ENCODE measurements at places on chromosomes 3 and 15.

- DNase-seq: no peak
Measured at GRCh38 chr3:185948292-185948691, 10.5 kb upstream of the TRA2B start.

- no peak for DNase-seq
Measured at GRCh38 chr3:52880047-52880446, 17.3 kb downstream of the STIMATE start.

DNA sequence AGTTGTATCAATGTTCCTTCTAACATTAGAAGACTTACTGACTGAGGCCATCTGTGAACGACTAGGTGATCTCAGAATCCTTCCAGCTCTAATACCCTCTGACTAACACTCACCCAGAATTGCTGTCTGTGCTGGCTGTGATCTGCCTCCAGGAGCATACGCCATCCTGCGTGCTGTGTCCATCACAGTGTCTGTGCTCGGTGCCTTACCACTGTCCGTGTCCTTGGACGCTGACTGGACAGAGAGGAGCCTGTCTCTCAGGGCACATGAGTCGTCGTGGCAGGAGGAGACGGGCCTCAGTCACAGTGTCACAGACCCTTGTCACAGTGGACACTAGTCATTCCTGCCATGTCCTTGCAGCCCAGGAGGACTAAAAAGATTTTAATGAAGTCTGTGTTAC is 83.1 kb downstream of the LMLN start:
- no peak for DNase-seq

DNA sequence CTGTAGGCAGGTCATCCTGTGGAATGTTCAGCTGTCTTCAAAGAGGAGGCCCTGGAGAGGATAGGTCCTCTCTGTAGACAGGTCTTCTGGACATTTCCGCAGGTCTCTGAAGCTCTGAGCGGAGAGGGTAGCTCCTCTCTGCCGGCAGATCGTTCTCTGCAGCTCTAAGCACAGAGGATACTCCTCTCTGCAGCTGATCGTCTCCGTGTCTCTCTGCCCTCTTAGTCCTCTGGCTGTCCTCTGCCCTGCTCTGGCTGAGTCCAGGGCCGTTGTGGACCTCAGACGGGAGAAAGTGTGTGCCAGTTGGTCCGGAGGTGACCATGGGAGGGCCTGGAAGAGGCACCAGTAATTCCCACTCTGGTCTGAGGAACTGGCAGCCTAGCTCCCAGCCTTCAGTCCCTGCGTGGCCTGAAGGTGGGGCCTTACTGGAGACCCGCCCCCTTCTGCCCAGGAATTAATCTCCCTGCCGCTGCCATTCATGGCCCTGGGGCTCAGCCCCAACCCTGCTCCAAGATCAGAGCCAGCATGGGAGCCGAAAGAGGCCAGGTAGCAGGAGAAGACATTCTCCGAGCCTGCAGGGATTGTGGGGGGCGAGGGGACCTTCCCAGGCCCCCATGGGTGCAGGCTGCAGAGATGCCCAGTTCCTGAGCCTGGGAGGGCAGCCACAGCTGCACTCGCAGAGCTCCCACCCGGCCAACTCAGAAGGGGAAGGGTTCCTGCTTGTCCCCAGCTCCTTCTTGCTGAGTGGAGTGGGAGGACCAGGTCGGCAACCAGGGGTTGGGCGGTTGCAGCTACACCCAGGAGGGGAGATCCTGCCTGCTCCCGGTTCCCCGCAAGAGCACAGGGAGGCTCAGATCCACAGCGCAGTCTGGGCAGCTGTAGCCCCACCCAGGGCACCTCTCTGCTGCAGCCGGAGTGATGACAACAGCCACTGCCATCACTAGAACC is 488.7 kb downstream of the RSL24D1 start:
- no peak for DNase-seq

- DNase-seq: no peak
Measured at GRCh38 chr15:47364230-47365141, 352.8 kb upstream of the SEMA6D start.

- no peak for DNase-seq
Measured at GRCh38 chr15:74428970-74429780, 4.6 kb downstream of the SEMA7A start.

DNA sequence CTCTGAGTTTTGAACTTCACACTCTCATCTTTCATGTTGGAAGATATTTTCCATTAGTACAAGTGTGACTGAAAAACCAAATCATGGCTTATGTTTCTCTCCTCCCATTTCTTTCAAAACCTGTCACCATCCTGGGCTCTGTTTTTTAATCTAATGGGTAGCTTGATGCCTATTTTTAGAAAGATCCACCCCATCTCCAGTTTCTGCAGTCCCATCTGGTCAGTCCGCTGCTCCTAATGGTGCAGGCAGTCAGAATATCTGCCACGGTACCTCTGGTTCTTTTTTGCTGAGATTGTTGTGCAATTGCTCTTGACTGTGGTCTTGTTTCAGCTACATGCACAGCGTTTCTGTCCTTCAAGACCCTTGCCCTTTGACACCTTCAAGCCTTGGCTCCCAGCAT is 240.9 kb upstream of the CADM2 start:
- no peak for DNase-seq

DNA sequence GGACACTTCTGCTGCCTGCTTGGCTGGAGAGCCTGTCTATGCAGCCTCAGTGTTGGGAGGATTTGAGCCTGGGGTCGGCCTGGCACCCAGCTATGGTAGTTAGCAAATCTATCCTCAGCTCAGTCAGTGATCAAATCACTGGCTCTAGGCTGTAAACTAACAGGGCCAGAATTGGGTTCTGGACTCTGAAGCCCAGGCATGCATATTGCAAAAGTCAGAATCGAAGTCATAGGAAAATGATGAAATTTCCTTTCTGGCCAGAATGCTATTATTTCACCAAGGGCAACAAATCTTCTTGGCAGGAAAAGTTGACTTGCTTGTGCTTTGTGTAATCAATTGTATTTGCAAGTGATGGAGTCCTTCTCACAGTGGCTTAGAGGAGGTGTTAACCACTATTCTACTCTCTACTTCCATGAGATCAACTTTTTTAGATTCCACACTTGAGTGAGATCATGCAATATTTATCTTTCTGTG is 482.6 kb upstream of the TPRG1 start:
- DNase-seq: no peak

DNA sequence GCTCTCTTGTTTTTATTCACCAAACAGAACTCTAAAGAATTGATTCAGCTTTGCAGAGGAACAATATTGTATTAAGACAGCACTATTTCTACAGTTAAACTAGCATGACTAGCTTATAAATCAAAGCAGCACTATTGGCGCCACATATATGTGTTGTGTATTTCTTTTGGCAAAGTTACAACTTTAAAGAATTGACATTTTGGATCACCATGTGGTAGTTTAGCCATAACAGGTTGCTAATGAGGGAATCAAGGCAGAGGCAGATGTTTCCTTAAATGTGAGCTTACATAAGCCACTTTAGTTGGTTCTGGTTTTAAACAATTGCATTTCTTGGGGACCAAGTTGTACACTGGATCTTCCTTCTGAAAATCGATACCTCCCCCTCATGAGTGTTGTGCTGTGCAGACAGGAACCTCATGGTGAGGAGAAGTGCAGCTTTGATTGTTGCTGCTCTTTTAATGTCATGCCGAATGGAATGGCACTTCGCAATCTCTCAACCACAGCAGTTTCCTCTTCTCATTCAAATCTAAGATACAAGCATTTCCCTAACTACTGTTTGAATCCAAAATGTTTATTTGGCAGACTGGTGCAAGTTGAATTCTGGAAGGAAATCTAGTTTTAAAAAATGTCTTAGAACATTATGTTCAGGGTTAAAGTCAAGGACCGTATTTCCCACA is 151.2 kb downstream of the MYRIP start:
- DNase-seq: no peak

DNA sequence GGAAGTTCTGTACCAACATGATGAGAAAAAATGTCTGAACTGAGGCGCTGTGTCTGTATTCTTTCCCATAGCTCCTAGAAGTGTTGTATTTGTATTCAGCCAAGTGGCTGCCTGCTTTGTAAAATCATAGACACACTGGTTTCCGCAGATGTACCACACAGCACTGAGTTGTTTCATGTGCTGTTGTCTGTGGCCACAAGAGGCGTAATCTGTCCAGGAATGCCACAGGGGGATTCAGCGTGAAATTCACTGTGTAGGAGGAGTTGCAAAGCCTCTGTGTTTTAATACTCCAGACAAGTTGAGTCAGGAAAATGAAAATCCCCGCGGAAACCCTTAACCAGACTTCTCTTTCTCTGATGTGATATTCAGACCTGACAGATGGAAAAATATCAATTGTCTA is 462.2 kb downstream of the NSUN3 start:
- DNase-seq: no peak

- no peak for DNase-seq
Measured at GRCh38 chr3:36303286-36303685, 77.0 kb upstream of the STAC start.

GRCh38 chr3:128133273-128133883 is 9.8 kb upstream of the RUVBL1 start:
- DNase-seq: no peak

- DNase-seq: no peak
Measured at GRCh38 chr15:72820278-72820677, 36.7 kb upstream of the ADPGK start.

All from stimulated activated CD8-positive, alpha-beta memory T cell treated with anti-CD3 and anti-CD28 coated beads, Interleukin-7, amount 100 ng/mL, for 48 hours (primary cell).